ENCODE measurements at places on chromosomes 1 and 21.

GRCh38 chr1:84037758-84038611, 39.1 kb upstream of the TTLL7 start:
- DNase-seq, result no peak

GRCh38 chr1:68047659-68048026, 2.8 kb downstream of the DIRAS3 start:
- DNase-seq, result no peak

DNA sequence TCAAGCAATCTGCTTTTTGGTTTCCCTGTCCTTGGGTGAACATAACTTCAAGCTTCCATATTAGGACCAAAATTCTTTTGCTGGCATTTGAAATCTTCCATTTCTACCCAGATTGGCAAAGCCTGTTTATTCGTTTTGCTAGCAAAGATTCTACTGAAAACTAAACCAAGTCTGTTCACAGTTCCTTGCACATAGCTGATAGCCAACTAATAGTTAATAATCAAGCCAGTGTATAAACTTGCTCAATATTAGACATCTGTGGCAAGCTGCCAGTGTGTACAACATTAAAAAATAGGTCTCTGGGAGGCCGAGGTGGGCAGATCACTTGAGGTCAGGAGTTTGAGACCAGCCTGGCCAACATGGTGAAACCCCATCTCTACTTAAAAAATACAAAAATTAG, 6.3 kb downstream of the APP start:
- DNase-seq, result no peak

- no peak for DNase-seq
Observed at GRCh38 chr1:113808450-113809195, 3.7 kb downstream of the RSBN1 start.

DNA sequence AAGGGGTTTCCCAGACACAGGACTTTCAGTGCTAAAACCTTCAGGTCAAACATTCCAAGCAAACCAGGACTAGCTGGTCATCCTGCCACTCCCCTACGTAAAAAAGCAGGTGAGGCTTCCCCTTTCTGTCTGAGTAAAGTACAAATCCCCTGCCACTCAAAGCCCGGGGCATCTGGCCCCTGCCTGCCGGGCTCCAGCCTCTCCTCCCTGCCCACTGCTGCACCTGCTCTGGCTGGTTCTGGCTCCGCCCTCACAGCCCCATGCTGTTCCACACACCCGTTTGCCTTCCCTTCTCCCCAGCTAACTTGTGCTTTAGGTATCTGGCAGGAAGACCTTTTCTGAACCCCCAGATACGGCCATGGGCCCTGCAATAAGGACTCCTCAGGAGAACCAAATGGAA, 23.3 kb upstream of the S100A7 start:
- DNase-seq, result no peak

- no peak for DNase-seq
Observed at GRCh38 chr1:185474440-185475149, 157.6 kb upstream of the IVNS1ABP start.

DNA sequence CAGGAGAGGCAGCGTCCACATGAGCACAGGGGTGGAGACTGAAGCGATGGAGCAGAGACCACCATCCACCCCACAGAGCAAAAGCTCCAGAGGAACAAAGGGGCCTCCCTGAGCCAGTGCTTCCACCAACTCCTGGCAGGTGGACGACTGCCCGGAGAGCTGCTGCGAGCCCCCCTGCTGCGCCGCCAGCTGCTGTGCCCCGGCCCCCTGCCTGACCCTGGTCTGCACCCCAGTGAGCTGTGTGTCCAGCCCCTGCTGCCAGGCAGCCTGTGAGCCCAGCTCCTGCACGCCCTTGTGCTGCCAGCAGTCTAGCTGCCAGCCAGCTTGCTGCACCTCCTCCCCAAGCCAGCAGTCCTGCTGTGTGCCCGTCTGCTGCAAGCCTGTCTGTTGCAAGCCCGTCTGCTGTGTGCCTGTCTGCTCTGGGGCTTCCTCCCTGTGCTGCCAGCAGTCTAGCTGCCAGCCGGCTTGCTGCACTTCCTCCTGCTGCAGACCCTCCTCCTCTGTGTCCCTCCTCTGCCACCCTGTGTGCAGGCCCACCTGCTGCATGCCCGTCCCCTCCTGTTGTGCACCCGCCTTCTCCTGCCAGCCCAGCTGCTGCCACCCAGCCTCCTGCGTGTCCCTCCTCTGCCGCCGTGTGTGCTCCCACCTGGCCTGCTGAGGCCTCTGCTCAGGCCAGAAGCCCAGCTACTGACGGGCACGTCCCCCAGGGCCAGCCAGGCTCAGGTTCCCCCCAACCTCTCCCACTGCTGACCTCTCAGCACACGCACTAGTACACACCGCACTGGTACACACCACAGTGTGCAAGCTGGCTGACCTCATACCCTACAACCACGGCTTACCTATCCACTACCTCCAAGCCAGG, 5.4 kb downstream of the KRTAP10-12 start:
- no peak for DNase-seq

DNA sequence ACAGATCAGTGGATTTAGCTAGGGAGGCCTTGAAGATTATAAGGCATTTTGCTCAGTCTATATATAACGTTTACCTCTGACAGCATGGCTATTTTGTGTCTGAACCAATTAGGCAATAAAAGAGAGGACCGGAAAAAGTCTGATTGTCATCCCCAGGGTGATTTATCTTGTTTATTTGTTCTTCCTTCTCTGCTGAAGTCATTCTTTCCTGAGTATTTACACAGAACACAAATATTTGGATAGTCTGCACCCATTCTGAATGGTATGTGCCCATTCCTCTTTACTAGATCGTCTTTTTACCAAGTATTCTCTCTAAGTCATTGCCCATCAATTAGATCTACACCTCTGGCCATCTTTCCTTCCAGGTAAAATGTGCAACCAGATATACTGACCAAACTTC, 1602.9 kb downstream of the KCNT2 start:
- no peak for DNase-seq

DNA sequence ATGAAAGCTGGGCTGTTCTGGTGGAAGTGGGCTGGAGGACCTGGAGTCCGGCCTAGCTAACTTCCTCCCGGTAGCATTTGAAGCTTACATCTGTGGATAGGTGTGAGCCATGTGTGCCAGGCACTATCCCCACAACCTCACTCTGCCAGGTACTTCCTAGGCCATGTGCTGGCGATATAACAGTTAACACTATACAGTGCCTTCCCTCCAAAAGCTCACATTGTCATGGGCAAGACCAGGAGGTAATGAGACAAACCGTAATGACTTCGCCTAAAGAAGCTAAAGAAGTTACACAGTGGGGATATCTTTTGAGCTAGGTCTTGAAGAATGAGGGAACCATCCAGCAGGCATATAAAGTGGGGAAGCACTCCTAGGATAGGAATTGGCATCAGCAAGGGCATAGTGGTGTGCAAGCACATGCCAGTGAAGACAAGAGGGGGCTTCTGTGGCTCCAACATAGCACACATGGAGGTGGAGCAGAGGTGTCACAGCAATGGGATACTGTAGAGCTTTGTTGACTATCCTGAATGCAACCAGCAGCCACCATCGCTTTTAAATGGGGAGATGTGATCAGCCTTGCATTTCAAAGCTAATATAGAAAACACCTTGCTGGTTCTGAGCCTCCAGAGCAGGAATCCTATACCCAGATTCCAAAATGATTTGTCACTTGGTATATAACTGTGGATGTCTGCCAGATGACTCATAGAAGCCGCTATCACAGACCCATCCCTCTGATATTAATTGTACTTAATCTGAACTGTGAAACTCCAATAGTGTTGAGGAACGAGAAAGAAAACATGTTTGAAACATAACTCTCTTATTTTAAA, 466.3 kb downstream of the LMO4 start:
- DNase-seq, result no peak

GRCh38 chr1:27816921-27817630, 13.5 kb upstream of the PPP1R8 start:
- peak; percentile 24 for DNase-seq

DNA sequence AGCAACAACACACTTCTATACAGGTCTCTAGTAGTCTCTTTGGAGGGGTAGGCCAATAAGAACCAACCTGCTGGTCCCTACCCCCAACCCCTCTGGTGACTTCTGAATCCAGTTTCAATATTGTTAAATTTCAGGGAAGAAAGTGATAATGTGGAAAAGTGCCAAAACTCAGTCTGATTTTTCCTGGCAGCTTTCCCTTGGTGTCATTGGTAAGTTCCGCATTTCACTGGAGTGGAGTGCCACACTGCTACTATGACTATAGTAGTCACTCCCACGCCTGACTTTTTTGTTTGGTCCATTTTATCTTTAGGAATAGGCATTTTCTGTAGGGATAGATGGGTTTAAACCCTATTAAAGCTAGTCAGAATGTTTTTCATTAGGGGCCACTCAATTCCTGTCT, 5.7 kb upstream of the ARID1A start:
- no peak for DNase-seq

GRCh38 chr1:99580451-99580850, 65.5 kb upstream of the PALMD start:
- DNase-seq, result no peak

DNA sequence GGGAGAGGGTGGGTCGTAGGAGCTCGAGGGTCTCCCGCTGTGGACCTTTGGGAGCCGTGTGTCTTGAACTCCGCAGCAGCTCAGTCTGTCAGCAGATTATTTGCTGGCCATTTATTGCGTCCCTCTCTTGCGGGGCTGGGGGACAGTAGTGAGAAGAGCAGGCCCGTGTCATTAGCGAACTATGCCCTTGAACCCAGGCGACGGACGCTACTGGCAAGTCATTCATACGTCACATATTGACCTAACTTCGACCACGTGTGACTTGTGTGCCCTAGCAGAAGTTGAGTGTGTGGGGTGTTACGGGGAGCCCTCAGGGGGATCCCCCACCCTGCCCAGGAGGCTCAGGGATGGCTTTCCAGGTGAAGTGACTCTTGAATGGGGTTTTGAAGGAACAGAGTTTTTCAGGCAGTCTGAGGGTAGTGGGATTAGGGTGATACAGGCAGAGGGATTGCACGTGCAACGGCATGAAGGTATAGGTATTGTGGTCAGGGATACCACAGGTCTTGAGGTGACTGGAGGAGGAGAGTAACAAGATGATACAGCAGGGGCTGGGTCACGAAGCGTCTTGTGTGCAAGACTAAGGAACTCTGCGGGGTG, 13.0 kb downstream of the RCC1 start:
- DNase-seq, result no peak

DNA sequence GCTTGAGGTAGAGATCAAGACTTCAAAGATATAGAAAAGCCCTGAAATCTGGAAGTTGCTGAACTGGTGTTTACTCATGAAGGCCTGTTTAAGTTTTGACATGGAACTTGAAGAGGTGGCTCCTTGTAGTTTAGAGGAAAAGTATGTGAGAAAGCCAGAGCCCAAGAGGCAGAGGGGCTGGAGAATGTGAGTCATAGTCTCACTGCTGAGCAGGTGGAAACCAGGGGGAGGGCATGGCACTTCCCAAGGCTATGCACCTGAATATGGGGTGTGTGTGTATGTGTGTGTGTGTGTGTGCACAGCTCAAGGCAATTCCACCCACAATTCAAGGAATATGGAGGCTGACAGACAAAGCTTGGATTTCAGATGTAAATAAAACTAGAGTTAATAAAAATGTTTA, 46.8 kb upstream of the C1orf198 start:
- DNase-seq, result no peak

DNA sequence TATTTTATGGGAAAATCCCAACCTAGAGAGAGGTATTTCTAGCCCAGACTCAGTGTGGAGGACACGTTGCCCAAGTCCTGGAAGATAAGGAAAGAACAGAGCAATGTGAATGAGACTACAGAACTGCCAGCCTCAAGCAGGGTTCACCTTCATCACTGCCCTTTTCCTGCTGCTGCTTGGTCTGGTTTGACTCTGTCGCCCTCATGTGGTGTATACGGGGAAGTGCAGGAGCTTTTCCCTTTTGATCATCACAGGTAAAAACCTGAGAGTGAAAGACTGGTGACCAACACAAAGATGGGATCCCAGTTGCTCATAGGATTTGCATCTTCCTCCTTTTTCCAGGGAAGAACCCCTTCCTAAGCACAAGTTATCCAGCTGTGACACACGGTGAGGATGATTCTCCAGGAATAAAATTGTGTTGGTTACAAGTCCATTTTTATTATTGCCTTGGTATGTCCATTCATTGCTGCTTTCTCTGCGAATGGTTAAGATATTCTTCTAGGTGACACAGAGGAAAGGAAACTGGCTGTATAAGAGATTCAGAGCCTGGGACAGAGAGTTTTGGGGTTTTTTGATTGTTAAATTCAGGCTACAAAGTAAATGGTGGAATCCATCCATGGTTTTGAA, 89.5 kb upstream of the CD53 start:
- DNase-seq, result no peak

GRCh38 chr1:118264343-118264742, 79.3 kb upstream of the SPAG17 start:
- no peak for DNase-seq

DNA sequence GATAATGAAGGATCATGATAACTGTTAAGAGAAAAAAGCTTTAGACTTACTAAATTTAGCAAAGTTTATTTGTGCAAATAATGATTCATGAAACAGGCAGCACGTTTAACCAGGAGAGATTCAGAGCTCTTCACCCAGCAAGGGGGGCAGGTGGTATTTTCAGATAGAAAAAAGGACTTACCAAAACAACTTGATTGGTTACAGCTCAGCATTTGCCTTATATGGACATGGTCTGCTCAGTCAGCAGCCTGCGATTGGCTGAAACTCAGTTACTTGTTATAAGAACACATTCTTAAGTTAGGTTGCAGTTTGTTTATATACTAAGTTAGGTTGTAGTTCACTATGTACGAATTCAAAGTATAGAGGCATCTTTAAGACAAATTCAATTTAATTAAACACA, 165.6 kb downstream of the DUSP10 start:
- DNase-seq, result peak; percentile 33

GRCh38 chr1:227521782-227522181, 41.6 kb upstream of the ZNF678 start:
- DNase-seq, result no peak

DNA sequence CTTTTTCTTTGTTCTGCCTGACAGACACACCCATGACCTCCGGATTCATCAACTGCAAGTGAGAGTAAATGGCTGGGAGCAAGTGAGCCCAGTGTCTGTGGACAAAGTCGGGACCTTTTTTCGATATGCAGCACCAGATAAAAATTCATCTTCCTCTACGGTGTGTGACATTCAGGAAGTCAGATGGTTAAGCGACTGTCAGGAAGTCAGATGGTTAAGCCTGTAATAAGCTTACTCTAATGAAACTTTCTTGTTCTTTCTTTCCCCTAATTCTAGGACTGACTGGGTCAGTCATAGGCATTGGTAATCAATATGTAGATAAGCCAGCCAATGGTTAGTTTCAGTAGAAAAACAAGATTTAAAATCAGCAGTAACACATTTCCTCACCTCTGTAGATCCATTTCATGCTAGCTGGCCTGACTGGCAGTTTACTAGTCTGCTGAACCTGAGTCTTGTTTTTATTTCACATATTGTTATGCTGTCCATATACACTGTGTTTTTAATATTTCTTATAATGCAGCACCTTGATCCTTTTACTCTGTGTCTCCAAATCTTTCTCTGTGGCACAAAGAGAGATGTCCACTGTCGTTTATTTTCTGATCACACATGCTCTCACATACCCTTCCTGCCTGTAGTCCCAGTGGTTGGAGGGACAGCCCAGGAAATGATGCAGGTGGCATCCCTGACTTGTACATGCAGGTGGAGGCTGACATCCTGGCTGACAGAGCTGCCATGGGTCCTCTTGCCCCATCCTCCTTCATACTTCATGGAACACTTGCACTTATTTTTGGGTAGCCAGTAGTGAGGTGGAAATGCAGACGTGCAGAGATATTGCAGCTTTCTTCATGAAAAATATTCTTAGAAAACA, 115.8 kb downstream of the VPS13D start:
- no peak for DNase-seq

GRCh38 chr1:173294843-173295242, 87.7 kb upstream of the TNFSF4 start:
- no peak for DNase-seq
